ENCODE measurements at places on chromosomes 2 and 18.

DNA sequence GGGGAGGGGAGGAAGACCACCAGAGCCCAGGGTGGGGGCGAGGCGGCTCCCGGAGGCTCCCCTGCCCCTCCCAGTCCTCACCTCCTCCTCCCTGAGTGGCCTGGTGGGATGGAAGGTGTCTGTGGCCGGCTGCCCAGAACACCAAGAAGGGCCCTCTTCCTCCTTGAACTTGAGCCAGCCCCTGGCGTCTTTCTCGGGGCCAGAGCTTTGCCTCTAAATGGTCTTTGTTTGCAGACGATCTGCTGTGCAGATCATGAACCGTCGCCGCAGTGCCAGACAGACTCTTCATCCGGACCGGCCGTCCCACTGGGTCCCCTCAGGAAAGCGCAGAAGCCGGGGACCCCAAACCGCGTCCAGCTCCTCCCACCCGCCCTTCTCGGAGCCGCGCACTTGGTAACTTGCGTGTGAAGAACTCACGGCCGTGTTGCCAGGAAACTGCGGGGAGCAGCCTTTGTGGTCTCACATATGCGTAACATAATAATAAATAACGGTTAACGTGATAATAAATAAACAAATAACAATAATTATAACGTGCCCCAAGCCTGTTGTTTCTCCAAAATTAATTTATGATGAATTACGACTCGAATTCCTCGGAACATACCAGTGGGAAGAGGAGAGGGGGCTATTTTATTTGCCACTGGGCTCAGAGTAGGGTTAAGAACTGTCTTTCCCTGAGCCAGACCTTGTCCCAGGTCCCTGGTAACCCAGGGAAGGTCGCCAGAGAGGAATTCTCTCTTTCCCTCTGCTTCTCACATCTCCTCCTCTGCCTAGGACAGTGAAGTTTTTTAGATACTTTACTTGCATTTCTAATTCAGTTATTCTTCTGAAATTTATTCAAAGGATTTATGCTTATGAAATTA, 41.0 kb downstream of the PTGR3 start:
- no peak for DNase-seq

DNA sequence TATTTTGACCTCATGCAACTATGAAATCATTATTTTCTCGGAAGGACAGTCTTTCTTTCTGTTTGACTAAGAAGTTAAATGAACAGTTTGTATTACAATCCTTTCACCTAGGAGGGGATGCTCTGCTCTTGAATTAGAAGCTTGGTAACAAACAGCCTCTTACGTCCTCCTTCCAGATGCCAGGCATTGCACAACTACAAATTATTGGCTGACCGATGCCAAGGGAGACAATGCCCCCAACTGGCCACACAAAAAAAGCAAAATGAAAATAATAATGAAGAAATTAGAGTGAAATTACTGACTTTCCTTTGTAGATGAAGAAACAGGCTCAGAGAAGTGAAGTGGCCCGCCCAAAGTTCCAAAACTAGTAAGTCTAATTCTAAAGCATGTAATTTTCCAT, 177.9 kb downstream of the CYRIA start:
- no peak for DNase-seq

DNA sequence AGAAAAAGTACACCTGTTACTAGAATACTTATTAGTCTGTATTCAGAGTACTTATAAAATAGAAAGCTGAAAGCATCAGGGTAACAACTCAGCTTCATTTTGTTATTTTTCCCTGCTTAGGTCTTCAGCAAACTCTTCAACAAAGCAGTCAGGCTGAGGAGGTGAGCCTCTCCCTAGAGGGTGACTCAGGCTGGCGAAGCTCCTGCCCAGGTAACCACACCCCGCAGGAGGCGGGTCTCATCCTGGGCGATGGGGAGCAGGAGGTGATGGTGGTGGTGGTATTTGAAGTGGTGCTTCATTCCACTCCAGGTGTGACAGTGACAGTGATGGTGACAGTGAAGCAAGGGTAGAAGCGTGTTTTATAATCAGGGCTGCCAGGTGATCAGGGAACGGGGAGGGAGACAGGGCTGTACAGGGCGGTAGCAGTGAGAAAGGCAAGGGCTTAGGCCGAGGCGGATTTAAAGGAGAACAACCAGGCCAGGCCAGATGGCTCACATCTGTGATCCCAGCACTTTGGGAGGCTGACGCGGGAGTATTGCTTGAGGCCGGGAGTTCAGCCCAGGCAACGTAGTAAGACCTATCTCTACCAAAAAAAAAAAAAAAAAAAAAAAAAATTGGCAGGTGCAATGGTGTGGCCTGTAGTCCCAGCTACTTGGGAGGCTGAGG, 127.1 kb downstream of the SOCS6 start:
- DNase-seq: no peak

- no peak for DNase-seq
Measured at GRCh38 chr2:222982909-222983265, 69.1 kb upstream of the KCNE4 start.

- DNase-seq: no peak
Measured at GRCh38 chr2:19630921-19631320, 270.9 kb downstream of the TTC32 start.

- DNase-seq: no peak
Measured at GRCh38 chr2:33000986-33001385, 54.2 kb downstream of the LTBP1 start.

DNA sequence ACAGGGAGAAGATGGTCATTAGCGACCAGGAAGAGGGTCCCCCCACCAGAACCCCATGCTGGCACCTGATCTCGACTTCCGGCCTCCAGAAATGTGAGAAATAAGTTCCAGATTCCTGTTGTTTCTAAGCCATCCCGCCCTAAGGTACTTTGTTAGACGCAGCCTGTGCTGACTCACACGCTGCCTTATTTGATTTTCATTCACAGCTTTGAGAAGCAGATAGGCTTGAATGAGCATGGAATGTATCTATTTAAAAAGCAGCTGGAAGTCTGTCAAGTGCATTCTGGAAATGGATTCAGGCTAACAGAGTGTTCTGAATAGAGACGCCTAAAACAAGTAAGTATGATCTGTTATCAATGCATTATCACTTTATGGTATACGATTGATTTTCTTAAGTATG, 8.3 kb upstream of the IL1R2 start:
- DNase-seq: no peak

GRCh38 chr18:76565238-76566173, 70.5 kb upstream of the ZNF516 start:
- DNase-seq: no peak

DNA sequence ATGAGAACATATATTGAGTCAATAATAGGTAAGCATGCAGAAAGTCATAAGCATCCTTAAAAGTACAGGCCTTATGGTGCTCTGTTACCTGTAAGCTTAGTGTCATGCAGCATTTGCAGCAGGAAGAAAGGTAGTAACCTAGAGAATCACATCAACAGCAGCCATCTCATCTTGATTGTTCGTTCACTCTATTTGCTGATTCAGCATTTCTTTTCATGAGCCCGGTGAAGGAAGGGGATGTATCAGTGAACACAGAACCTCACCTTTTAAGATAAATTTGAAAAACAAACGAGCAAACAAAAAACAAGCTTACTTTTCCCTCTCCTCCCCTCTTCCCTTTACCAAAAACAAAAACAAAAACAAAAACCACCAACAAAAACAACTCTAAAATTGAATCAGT, 89.9 kb downstream of the MIB1 start:
- no peak for DNase-seq

DNA sequence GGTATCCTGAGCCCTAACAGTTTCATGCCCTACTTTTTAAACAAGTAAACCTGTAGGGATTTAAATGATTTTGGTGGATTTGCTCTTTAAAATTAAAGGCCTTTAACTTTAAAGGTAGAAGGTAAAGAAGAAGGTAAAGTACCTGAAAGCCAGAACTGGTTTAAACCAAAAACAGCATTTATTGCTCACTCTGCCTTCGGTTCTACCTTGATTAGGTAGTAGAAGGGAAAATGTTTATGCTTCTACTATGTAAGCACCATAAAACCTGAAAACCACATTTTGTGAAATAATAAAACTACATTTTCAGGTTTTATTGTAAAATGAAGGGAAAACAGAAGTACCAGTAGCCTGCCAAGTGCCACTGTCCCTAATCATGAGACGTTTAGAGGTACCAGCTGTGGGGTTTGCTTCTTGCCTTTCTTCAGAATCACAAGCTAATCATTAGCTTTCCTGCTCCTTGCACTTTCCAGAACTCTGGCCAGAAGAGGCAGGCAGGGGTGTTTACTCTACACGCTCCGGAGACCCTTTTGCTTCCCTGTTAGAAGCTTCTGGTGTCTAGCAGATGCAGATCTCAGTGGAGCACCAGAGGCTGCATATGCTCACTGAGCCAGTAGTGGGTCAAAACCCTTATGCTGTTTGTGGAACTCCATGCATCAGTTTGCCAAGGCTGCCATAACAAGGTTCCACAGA, 33.3 kb downstream of the RPIA start:
- no peak for DNase-seq

DNA sequence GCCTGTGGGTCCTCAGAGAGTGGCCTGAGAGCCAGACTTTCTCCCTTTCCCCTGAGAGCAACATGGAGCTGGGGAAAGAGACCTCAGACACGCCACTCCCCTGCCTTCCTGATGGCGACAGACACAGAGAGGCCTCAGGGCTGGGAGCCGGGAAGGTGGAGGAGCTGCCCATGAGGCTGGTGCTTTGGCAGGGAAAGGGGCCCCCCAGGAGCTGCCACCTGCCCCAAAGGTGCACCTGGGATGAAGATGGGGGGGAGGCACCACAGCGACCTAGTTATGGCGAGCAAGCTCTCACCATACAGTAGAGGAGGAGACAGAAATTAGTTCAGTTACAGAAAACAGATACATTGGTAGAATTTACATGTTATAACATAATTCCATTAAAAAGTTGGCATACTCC, 80.7 kb upstream of the PXDN start:
- no peak for DNase-seq

- DNase-seq: no peak
Measured at GRCh38 chr18:63979409-63979920, 9.6 kb downstream of the SERPINB8 start.

GRCh38 chr2:53752385-53752784, 15.2 kb upstream of the CHAC2 start:
- no peak for DNase-seq

DNA sequence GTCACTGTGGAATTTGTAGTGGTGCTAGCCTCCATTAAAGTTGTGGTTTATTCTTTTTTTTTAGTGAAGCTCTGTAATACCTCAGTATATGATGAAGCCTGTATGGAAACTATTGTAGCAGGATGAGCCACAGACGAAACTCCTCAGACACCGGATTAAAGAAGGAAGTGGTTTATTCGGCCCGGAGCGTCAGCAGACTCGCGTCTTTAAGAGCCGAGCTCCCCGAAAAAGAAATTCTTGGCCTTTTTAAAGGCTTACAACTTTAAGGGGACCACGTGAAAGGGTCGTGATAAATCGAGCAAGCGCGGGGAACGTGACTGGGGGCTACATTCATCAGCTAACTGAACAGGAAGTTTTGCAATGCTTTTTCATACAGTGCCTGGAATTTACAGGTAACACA, 8.1 kb upstream of the CCL20 start:
- DNase-seq: no peak

DNA sequence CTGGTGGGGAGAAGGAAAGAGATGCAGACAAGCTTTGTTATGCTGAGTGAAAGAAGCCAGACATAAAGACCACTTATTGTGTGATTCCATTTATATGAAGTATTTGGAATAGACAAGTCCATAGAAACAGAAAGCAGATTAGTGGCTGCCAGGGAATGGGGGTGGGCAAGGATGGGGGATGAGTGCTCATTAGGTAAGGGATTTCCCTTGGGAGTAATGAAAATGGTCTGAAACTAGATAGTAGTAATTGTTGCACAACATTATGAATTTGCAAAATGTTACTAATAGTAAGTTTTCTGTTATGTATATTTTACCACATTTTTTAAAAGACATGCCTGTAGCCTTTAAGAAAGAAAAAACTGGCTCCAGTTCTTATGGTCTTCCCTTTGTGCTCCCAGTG, 154.9 kb downstream of the LNPK start:
- no peak for DNase-seq

- DNase-seq: no peak
Measured at GRCh38 chr18:74251297-74252038, 40.3 kb downstream of the CYB5A start.

- DNase-seq: no peak
Measured at GRCh38 chr2:159053161-159054031, 85.0 kb downstream of the TANC1 start.

GRCh38 chr2:231884438-231885140, 41.6 kb downstream of the NPPC start:
- no peak for DNase-seq

DNA sequence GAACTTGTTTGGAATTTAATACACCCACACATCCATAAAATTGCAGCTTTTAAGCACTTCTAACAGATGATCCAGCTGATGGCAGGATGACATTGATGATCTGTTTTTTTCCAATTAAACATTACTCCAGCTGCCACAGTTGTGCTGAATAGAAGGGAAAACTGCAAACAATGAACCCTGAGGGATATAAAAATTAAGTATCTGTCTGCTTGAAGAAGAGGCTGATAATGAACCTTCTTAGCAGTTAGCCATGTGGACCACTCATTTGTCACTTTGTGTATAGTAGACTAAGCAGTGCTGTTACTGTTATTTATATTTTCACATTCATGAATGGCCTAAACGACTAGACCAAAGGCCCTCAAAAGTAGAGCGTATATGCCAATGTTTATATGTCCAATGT, 1201.0 kb upstream of the LRRTM1 start:
- no peak for DNase-seq

- no peak for DNase-seq
Measured at GRCh38 chr2:140355511-140356090, 1575.4 kb upstream of the NXPH2 start.

DNA sequence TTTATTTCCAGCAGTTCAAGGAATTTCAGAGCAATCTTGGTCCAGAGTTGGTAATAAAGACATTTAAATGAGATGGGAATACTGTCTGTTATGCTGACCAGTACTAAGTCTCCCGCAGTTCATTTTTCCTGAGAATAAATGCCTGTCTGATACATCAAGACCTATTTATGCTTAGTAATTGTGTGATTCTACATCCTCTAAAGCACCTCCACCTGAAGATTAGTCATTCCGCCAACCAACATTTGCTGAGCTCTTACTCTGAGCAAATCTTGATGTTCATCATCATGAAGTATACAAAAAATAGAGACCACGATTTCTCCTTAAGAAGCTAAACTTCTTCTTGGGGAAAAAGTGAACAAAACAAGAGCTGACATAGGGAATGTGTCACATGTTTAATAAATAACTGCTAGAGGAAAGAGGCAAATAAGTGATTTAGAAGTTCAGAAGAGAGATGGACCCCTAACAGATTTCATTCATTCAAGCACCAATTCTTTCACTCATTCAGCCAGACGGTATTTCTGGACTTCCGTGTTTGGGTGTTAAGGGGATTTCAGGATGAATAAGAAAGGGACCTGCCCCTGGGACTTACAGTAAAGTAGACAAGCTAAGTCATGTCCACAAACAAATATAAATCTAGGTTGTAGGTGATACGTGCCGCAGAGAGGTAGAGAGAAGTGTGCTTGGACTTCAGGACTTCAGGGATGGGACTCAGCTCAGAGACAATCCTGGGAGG, 34.2 kb upstream of the PPP4R1 start:
- no peak for DNase-seq

- DNase-seq: no peak
Measured at GRCh38 chr18:34529358-34530335, 180.5 kb upstream of the DTNA start.
